ENCODE measurements at places on chromosomes 4 and X.

DNA sequence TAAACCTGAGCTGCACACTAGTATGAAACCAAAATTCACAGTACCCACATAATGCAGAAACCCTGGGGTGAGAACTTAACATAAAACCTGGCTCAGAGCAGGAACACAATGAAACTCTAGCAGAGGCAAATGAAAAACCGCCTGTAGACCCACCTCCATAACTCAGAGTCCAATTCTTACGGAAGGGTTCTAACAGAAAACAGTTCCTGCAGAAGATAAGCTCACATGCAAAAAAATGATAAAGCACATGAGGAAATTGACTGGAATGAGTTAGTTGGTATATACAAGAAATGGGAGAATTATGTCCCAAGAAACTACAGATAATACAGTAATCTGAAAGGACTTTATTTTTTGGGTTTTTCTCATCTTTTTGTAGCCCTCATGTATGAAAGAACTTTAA, 14.7 kb downstream of the RTL9 start:
- no peak for DNase-seq

DNA sequence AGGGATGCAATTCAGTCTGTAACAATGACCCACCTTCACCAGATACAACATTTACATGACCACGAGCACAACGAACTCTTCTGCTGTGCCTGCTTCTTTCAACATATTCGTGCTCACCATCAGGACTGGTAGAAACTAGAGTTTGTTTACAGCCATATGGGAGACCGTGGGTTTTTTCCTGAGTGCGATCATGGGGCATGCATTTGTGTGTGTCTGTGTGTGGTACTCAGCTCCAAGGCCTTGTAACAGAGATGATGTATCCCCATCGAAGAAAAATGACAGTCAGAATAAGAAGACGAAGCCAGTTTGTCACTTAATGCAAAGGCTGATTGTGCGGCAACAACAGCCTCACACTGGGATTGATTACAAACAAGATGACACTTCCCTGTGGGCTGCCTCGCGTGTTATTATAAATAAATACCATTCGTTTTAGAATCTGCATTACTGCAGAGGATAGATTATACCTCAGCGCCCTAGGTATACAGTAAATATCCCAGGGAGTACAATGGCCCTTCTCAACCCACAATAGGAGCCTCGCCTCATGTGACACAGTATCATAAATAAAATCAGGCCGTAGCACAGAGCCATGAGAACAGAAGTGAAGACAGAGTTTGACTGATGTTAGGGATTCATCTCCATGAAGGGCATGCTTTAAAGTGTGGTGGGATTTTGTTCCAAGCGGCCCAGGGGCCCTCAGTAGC, 97.3 kb upstream of the NOCT start:
- DNase-seq: no peak

DNA sequence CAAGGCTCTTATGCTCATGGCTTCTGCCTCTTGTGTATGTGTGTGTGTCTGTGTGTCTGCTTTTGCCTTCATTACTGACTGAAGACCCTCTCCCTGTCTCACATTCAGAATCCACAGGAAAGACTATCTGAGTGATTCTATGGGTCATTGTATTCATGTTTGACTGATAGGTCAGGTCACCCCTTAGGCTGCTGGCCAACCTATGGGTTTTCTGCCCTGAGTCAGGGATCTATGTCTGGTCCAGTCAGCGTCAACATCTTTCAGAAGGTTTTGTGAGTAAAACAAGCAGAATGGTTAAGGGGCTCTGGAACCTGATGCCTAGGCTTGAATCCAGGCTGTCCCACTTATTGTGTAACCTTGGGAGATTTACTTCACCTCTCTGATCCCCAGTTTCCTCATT, 30.5 kb downstream of the NHSL2 start:
- no peak for DNase-seq

GRCh38 chrX:97330151-97330550, 446.4 kb downstream of the RPA4 start:
- no peak for DNase-seq

DNA sequence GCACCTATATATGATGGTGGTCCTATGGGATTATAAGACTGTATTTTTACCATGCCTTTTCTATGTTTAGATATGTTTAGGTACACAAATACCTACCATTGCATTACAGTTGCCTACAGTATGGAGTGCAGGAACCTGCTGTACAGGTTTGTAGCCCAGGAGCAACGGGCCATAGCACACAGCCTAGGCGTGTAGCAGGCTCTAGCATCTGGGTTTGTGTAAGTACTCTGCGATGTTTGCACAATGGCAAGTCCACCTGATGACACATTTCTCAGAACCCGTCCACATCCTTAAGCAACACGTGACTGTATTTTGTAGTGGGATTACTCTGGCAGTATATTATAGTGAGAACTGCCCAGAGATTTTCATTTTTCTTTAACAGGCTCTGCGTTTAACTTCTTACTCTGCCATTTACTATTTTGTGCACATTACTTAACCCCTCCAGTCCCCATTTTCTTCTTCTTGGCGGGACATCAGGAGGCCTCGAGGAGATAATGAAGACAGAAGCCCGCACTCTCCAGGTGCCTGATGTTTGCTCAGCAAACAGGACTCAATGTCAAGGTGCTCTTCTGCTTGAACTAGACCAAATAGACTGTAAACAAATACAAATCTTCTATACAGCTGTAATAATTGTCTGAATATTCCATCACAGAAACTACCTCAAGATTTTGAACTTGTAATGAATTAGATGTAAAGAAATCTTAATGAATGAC, 102.0 kb upstream of the PDLIM3 start:
- DNase-seq: no peak

- no peak for DNase-seq
Measured at GRCh38 chr4:108611365-108611764, 9.0 kb upstream of the RPL34 start.

DNA sequence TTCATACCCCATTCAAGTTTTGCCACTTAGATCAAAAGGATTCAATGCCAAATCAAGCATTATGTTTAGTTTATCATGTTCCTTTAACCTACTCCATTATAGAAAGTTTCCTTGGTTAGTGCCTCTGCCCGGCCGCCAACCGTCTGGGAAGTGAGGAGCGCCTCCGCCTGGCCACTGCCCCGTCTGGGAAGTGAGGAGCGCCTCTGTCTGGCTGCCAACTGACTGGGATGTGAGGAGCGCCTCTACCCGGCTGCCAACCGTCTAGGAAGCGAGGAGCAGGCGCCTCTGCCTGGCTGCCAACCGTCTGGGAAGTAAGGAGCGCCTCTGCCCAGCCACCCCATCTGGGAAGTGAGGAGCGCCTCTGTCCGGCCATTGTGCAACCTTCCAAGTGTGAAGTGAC, 36.3 kb upstream of the PDGFRA start:
- no peak for DNase-seq

- no peak for DNase-seq
Measured at GRCh38 chrX:107484002-107484726, 34.7 kb downstream of the FRMPD3 start.

- DNase-seq: no peak
Measured at GRCh38 chr4:52076731-52077130, 25.6 kb downstream of the SPATA18 start.

DNA sequence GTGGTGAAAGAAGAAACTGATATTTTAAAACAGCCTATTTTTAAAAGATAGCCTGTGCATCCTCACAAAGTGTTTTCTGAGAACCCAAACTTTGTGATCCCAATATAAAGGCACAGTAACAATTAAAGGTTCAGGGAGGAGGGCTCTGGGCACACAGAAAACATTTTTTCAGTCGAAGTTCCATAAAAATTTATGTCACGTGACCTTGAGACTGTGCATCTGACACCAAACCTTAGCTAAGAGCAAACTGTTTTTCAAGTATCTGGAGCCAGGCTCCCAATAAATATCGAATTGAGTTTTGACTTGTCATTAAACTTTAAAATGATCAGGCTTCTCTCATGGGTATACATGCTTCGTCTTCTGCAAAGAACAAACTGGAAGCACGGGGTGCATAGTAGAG, 177.9 kb downstream of the BEND2 start:
- DNase-seq: no peak

- no peak for DNase-seq
Measured at GRCh38 chrX:132227383-132228112, 8.3 kb upstream of the RAP2C start.

- DNase-seq: no peak
Measured at GRCh38 chr4:86333236-86333635, 26.6 kb downstream of the MAPK10 start.

DNA sequence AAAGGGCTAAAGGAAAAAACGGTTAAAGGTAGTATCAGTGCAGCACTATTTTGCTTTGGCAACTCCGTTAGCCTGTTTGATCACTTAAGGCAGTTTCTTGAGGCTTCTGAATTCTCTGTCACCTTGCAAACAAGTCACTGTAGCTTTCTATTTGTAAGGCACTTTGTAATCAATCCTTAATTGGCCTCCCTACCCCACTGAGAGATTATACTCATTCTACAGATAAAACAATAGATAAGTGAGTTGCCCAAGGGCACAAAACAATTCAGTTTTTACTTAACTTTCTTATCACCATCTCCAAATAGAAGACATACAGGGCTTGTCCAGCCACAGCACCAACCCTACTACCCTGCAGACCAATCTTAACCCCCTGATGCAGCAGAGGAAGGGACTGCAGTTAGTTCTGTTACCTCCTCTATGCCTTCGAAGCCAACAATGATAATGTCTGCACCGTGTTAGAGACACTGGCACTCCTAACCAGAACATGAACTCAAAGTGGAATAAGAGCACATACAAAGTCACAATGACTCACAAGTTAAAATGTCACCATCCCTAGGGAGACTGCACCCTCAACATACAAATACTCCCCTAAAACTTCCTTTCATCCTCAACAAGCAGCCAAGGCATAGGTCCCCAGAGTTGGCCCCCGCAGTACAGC, 1.7 kb downstream of the TMEM185A start:
- DNase-seq: no peak

DNA sequence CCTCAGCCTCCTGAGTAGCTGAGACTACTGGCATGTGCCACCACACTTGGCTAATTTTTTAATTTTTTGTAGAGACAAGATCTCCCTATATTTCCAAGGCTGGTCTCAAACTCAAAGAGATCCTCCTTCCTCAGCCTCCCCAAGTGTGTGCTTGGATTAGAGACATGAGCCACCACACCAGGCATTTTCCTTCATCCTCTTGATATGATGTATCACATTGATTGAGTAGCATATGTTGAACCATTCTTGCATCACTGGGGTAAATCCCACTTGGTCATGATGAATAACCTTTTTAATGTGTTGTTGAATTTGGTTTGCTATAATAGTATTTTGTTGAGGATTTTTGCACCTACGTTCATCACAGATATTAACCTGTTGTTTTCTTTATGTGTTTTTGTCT, 24.2 kb upstream of the PPM1K start:
- no peak for DNase-seq

- no peak for DNase-seq
Measured at GRCh38 chr4:128823025-128823661, 13.6 kb downstream of the JADE1 start.

DNA sequence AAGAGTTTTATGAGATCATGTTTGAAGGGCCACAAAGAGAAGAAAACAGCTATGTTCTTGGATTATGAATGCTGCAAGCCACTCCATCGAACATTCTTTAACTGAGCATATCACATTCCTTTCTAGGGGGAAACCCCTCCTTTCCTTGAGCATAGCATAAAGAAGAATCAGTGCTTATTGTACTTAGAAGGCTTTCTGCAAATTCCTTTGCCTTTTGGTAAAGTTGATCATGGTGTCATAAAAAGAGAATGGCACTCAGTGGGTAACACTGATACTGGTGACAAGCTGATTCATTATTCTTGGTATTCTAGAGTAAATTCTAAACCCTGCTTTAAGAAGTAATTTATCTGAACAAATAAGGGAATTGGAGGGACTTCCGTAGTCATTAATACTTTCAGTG, 88.5 kb upstream of the GPR34 start:
- DNase-seq: no peak

DNA sequence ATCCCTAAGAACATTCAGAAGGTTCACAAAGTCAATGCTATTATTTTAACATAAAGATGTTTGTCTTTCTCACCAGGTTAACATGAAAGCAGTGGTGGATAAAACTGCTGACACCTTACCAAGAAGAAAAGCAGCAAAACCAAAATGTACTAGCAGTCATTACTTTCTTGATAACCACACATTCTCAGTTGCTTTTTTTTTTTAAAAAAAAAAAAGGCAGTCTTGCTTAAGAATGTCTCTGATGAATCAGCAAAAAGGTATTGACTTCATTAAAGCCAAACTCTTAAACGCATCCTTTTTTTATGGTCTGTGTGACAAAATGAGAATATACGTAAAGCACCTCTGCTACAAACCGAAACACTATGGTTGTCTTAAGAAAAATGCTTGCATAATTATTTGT, 31.9 kb downstream of the CDKL2 start:
- DNase-seq: no peak

DNA sequence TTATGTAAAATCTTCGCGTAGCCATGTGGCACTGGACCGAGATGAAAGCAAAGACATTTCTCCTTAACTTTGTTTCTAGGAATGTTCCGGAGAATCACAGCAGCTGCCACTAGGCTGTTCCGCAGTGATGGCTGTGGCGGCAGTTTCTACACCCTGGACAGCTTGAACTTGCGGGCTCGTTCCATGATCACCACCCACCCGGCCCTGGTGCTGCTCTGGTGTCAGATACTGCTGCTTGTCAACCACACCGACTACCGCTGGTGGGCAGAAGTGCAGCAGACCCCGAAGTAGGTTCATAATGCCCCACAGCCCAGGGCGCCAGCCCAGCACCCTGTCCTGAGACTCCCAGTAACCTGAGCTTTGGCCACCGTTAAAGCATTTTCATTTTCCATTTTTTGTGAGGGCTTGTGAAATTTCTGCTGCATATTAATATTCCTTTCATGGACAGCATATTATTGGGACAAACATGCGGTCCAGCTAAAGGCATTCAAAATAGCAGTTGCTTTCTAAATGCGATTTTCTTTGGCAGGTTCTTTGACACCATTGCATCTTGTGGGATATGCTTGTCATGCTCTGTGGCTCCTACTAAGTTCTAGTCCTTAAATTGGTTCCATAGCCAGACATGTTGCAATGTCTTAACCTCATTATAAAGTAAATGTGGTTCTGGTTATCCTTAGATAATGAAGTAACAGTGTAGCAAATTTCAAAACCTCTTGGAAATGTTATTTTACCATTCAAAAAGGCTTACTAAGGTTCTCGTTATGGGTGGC, 49.1 kb upstream of the MSANTD1 start:
- DNase-seq: no peak

DNA sequence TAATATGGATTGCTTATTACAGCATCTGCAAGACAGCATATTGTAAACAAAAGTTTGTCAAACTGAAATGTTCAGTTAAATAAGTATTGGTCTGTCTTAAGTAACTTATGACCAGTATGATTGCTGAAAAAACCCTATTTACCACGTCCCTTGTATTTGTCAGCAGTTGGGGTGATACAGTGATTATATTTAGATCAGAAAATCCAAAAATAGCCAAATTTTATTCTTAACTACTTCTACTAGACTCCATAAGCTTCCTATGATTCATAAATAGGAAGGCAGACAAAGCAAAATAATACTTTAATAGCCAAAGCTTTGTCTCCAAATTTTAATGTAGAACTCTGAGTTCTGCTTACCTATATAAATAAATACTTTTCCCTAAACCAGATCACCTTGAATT, 45.3 kb downstream of the TBCK start:
- no peak for DNase-seq
